NAMALWA (cell line): ENCODE measurements at places on chromosomes 11 and 22.
A peak's percentile ranks its signal among the peaks of the same experiment; 100 is the strongest.

GRCh38 chr22:36470162-36470993 is 11.1 kb downstream of the TXN2 start:
- peak; percentile 89 for DNase-seq

- no peak for DNase-seq
These were observed 176.2 kb downstream of the BUD13 start for GRCh38 chr11:116596346-116597260.

DNA sequence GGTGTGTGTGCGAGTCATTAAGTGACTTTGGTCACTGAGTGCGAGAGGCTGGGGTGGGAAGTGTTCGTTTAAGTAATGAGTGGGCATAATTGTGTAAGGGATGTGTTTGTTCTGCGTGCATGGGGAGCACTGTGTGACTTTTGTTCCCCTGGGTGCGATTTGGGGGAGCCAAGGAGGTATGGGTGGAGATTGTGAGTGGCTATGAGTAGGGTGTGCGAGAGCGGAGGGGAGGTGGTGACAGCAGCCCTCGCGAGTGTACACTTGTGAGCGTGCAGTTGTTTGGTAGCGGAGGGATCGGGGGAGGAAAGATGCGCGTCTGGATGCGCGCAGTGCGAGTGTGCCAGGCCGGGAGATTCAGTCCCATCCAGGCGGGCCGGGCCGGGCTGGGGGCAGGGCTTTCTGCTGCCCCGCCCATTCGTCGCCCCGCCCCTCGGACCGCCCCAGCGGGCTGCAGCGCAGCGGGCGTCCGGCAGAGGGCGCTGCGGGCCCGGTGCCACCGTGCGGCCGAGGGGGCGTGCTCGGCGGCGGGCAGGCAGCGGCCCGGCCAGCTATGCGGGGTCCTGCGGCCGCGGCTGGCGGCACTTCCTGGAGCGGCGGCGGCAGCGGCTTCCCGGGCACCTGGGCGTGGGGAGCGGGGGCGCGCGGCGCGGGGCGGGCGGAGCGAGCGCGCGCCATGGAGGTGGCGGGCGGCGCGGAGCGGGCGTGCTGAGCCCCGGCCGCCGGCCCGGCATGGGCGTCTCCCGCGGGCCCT is at the start of gene DGKZ:
Gene DGKZ (plus strand): TSS at position 578 of the 751 bp plus-strand sequence. CDS start 197 bp downstream, outside the sequence.
- peak; percentile 86 for DNase-seq

- DNase-seq = no peak
These were observed 28.6 kb downstream of the ALG8 start for GRCh38 chr11:78110830-78111229.

- no peak for DNase-seq
These were observed 53.6 kb downstream of the MPPED1 start for GRCh38 chr22:43465291-43466015.

DNA sequence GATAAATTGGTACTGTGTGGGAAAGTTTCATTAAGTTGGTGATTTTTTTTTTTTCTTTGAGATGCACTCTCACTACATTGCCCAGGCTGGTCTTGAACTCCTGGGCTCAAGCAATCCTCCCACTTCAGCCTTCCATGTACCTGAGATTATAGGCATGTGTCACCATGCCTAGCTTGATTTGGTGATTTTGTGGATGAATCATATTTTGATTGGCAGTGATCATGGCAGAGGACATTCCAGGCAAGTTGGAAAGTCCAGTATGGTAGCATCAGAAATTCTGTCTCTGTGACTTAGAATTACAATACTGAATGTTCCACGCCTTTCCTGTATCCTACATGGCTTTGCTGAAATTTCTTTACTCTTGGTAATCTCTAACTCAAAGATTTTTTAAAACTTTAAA is 49.4 kb downstream of the HORMAD2 start:
- DNase-seq = no peak

GRCh38 chr11:130211781-130212401 is 52.3 kb downstream of the ST14 start:
- no peak for DNase-seq

DNA sequence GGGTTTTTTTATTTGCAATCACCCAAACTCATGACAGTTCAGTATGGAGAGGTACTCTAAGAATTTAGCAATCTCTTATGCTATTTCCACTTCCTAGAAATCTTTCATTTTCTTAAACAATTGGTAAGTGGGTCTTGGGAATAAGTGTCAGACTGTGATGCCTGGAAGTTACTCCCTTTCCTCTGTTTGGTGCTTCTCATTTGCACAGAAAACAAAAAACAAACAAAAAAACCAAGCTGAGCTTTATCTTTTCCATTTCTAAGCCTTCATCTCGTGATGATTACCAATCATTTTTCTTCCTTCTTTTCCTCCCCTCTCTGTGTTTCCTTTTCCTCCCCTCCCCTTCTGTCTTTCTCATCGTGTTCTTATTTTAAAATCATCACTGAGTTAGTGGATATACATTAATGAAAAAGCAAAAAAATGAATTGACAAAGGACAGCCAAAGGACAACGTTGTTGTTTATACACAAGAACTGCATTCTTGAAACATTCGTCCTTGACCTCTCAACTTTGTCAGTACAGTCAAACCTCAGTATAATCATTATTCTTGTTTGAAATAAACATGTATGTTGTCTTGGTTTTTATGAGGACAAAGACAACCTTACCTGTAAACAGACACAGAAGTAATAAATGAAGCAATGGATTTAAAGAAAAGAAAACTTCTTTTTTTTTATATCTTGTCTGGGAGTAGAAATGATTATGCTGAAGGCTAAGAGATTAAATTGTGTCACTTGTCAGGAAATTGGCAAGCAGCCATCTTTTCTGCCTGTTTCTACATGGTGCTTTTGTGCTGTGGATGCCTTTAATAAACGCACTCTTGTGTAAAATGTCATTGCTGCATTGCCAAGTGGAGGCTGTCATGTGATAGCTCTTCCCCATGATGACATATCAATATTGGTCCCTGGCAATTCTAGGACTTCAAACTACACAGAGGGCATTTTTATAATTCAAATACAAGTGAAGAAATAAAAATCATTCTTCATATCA is 803.2 kb upstream of the CCDC90B start:
- no peak for DNase-seq

DNA sequence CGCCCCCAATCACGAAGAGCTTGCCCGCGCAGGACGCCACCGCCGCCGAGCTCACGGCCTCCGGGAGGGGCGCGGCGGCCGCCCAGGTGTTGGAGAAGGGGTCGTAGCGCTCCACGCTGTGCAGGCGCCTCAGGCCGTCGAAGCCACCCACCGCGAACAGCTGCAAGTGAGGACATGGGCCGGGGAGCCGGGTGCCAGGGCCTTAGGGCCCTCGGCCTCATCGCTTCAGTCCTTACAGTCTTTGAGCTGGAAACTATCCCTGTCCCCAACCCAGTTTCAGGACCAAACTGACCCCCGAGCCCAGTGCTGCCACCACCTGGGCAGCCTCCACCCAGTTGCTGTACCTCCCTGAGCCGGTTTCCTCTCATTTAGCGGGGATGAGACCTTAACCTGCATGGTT is 7.6 kb downstream of the KLHL35 start:
- DNase-seq = no peak

DNA sequence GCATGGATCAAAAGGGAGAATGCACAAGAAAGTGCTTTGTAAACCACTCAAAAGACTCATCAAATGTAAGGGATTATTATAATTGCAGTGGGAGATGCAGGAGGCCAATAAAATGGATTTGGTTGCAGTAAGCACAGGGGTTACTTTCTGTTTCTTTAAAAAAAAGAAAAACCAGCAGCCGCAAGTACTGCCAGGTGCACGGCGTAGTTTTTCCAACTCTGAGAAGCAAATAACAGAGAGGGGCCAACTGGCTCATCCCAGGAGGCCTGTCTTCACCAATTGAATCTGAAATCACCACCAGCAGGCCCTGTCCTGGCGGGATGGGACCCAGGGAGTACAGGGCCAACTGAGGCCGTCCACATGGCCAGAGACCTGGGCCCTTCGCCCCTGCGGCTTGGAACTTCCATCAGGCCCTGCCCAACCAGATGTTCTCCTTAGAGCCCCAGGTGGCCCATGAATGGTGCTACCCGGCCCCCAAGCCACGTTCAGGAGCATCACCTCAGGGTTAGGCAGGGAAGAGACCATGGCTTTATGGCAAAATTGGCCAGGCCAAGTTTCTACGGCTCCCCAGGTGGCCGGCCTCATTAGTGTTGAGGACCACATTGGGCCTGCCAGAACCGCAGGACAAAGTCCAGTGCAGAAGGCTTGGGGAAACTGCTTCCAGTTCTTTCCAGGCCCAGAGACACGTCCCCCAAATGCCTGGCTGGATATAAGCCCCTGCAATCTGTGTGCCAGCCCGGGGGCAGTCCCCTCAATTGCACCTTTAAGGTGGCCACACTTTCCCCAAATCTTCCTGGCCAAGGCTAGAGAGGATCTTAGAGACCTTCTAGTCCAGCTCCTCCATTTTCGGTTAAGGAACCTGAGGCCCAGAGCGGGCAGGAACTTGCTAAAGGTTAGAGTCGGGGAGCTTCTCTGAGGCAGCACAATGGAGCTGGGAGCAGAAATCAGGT is 61.7 kb downstream of the CHRDL2 start:
- no peak for DNase-seq

DNA sequence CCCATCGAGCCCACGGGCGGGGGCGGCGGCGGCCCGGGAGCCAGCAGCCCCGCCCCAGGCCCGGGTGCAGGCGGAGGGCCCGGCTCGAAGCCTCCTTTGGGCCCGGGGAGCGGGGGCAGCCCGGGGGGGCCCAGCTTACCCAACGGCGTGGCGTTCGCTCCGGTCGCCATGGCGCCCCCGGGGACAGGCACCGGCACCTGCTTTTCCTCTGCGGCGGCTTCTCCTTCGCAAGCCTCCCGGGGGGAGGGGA is 194 bp downstream of the SF1 start:
- no peak for DNase-seq

- no peak for DNase-seq
These were observed 7.3 kb upstream of the GTSE1 start for GRCh38 chr22:46289244-46289891.

DNA sequence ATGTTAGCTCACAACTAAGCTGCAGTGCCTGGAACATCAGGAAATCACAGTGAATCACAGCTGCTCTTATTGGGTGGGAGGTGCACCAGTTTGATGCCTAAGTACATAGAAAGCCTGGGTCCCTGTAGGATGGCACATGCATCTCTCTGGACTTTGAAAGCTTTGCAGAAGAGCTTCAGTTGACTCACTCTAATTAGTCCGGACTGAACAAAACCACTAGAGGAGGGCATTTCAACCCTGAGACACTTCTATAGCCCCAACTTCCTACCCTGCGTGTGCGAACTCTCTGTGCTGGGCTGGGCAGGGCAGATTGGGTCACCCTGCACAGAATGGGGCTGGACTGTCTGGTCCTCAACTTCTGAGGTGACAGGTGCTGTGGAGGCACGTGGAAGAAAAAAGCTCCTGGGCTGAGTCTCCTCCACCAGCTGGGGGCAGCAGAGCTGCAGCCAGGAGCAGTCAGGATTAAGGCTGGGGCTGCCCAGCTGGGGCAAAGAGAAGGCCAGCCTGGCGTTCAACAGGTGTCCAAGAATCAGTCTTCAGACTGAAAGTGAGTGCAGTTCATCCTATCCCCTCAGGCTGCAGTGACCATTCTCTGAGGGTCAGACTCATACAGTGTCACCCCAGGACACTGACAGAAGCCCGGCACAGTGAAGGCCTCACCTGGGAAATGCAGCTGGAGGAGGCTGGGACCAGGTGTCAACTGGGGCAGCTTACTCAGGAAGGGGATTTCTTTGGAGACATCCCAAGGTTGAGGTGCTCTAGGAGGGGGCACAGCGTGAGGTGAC is 22.1 kb downstream of the GGTLC2 start:
- DNase-seq = peak; percentile 63

- no peak for DNase-seq
These were observed 58.4 kb downstream of the NTM start for GRCh38 chr11:131428853-131429252.

DNA sequence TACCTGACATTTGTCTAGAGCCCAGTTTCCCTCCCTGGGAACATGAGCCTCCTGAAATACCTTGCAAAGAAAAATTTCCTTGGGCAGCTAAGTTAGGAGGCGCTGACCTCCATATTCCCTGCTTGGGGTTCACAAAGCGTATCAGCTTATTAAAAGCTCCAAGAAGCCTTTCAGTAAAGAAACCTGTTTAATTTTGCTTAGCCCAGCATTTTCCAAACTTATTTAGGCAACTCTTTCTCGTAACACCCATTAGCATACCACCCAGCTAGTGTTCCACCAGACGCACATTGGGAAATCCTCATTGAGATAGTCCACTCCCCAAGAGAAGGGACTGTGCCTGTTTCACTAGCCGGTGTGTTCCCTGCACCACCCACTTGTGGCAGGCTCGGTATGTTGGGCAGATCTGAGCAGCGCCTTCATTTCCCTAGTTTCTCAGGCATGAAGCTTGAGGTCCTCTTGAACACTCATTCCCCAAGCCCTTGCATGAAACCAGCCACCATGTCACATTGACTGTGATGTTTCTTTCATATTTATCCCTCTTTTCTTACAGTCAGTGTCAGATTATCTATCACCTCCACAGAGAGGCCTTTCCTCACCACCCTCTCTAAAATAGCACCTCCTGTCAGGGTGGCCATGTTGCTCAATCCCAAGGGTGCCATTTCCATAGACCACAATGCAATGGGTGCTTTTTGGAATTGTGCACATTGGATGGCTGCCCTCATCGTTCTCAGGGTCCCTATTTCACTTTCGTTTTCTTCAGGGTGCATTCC is 12.5 kb upstream of the ELF5 start:
- DNase-seq = no peak

GRCh38 chr22:19852177-19852781 is 2.4 kb downstream of the GNB1L start:
- no peak for DNase-seq

GRCh38 chr11:133810766-133811165 is 34.5 kb downstream of the SPATA19 start:
- DNase-seq = no peak

- no peak for DNase-seq
These were observed 44.0 kb downstream of the DHCR7 start for GRCh38 chr11:71404209-71404608.

- DNase-seq = peak; percentile 7
These were observed 152.8 kb upstream of the NTM start for GRCh38 chr11:131217313-131218310.

- no peak for DNase-seq
These were observed 42.0 kb downstream of the TCF20 start for GRCh38 chr22:42228483-42228882.

GRCh38 chr22:24086310-24086709 is 75.2 kb downstream of the CABIN1 start:
- DNase-seq = no peak

DNA sequence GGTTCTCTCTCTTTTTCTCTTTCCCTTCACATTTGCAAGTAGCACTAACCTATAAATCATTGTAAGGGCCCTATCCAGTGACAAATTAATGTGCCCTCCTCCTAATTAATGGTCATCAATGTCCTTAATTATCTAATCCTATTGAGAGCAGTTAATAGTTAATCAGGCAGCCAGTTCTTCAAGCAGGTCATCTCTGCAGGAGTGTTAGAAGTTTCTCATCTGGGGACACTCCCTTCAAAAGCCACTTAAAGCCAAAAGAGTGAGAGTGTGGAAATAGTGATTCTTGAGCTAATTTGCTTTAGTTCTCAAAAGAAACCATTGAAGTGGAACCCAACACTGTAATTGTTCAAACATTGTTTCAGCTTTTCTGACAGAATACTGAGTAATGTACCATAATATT is 141.6 kb downstream of the ELP4 start:
- DNase-seq = no peak

DNA sequence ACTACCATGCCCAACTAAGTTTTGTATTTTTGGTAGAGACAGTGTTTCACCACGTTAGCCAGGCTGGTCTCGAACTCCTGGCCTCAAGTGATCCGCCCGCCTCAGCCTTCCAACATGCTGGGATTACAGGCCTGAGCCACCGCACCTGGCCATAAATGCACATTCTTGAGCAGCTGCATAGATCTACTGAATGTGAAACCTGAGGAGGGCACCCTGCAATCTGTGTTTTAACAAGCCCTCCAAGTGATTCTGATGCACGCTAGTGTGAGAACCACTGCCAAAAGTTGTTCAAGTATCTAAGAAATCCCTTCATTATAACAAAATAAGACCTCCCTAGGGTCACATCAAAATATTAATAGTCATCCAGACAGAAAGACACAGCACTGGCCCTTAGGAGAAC is 89.3 kb downstream of the RDX start:
- no peak for DNase-seq
